Stimulated activated CD8-positive, alpha-beta memory T cell treated with anti-CD3 and anti-CD28 coated beads, Interleukin-4, amount 100 ng/mL, for 48 hours (primary cell): ENCODE measurements at places on chromosomes 3 and 15.

GRCh38 chr3:123011447-123011846 is 16.1 kb downstream of the SEMA5B start:
- no peak for DNase-seq

- DNase-seq: peak; percentile 87
Measured at GRCh38 chr15:31365655-31366127, 39.1 kb downstream of the KLF13 start.

DNA sequence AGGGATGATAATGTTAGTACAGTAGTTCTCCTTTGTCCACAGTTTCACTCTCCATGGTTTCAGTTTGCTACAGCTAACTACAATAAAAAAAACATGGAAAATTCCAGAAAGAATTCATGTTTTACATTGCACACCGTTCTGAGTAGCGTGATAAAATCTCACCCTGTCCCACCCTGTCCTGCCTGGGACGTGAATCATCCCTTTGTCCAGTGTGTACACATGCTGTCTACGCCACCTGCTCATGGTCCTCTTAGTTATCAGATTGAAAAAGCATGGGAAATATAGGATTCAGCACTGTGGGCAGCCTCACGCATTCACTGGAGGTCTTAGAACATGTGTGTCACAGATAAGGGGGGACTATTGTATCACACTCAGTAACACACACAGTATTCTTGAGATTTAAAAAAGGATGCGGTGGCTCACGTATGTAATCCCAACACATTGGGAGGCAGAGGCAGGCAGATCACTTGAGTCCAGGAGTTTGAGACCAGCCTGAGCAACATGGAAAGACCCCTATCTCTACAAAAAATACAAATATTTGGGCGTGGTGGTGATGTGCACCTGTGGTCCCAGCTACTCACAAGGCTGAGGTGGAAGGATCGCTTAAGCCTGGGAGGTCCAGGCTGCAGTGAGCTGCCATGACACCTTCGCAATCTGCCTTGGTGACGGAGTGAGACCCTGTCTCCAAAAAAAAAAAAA is 8.7 kb upstream of the FLNB start:
- DNase-seq: no peak

DNA sequence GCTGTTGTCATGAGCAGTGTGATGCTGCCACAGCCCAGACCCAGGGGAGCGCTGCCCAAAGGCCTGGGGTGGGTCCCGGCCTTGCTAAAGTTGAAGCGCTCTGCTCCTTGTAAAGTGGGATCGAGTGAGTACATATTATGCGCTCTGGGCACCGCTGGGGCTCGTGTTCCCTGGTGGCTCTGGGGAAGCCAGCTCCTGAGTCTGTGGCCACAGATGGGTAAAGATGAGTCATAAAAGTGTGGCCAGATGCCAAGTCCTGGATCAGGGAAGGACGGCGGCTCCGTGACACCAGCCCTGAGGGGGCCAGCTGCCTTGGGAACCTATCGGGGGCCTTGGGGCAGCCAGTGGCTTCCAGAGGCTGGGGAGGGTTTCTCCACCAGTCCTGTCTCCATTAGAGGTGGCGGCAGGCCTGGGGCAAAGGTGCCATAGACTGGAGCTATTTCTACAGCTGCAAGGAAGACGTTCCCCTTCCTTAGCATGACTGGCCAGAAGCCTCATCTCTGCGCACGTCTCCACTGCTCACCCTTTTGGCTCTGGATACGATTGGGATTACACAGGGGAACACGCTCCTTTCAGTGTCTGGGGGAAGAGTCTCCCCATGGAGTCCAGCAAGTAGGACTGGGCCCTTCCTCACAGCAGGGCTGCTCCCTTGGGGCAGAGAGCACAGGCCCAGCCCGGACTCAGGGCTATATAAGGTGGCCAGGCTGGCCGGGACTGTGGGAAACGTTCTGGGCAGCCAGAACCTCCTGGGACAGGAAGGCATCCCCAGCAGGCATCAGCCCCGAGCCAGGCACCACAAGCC is 1.2 kb upstream of the ITIH4 start:
- no peak for DNase-seq

- no peak for DNase-seq
Measured at GRCh38 chr3:124126436-124127023, 134.6 kb upstream of the ROPN1 start.

- DNase-seq: no peak
Measured at GRCh38 chr3:38165722-38166387, 518 bp downstream of the OXSR1 start.

GRCh38 chr3:73350996-73351395 is 273.7 kb downstream of the PDZRN3 start:
- DNase-seq: no peak

- DNase-seq: no peak
Measured at GRCh38 chr3:35505181-35505580, 134.1 kb upstream of the ARPP21 start.
